ENCODE measurements at places on chromosomes 7 and 10. TPM values are rescaled to one million over a fixed set of nuclear protein-coding genes. Genes with fewer than 3 reads are reported as not detected.

The CTNNA3 gene
- under 0.01 TPM for total RNA-seq

The NCF1 gene
- not detected for total RNA-seq

The MMRN2 gene
- total RNA-seq, result 1.6 TPM

The CALCR gene
- not detected for total RNA-seq

The BLOC1S2 gene
- 33.2 TPM for total RNA-seq

The ZNHIT1 gene
- 49.8 TPM for total RNA-seq

The NKX2-3 gene
- total RNA-seq, result not detected

The ITGB8 gene
- 17.5 TPM for total RNA-seq

The FOXL3 gene
- not detected for total RNA-seq

The RNF32 gene
- 1.8 TPM for total RNA-seq

The PKD1L1 gene
- total RNA-seq, result 0.12 TPM

The PTPRZ1 gene
- total RNA-seq, result 0.16 TPM

The MSS51 gene
- 2.9 TPM for total RNA-seq

The SEMA4G gene
- 1.8 TPM for total RNA-seq

The ODAD2 gene
- 0.49 TPM for total RNA-seq

The UPF2 gene
- total RNA-seq, result 12.0 TPM

The C10orf143 gene
- total RNA-seq, result 1.3 TPM

The CUZD1 gene
- total RNA-seq, result 0.32 TPM

The GOLGA7B gene
- under 0.01 TPM for total RNA-seq

The TMED4 gene
- 75.9 TPM for total RNA-seq

The EDRF1 gene
- 27.7 TPM for total RNA-seq

The TEX47 gene
- not detected for total RNA-seq

The SPDYE1 gene
- total RNA-seq, result not detected

The ZNF853 gene
- total RNA-seq, result 0.32 TPM

The BTBD16 gene
- not detected for total RNA-seq

The MGAM2 gene
- not detected for total RNA-seq

The OPN1SW gene
- not detected for total RNA-seq

The CLRN3 gene
- not detected for total RNA-seq

The ZNF425 gene
- total RNA-seq, result 2.6 TPM

The WAPL gene
- total RNA-seq, result 39.8 TPM

The CFAP46 gene
- 0.49 TPM for total RNA-seq

The PPP1R17 gene
- total RNA-seq, result not detected

The SFMBT2 gene
- under 0.01 TPM for total RNA-seq

The SPDYE2 gene
- not detected for total RNA-seq

The CYP2C8 gene
- 0.32 TPM for total RNA-seq

The CPN1 gene
- total RNA-seq, result not detected

The FAM20C gene
- 70.4 TPM for total RNA-seq

The ALOX5 gene
- total RNA-seq, result not detected

The AGR3 gene
- not detected for total RNA-seq

The ACHE gene
- 0.49 TPM for total RNA-seq

The AMPH gene
- 22.6 TPM for total RNA-seq

The SYCE1 gene
- total RNA-seq, result not detected

The TFPI2 gene
- total RNA-seq, result 1.9 TPM

The SPDYE17 gene
- not detected for total RNA-seq

The CPVL gene
- total RNA-seq, result 1.3 TPM

The GIMAP4 gene
- total RNA-seq, result not detected

The C1QL3 gene
- total RNA-seq, result not detected

The TMEM213 gene
- total RNA-seq, result not detected

The MBL2 gene
- not detected for total RNA-seq

The CTAGE4 gene
- 1.9 TPM for total RNA-seq

The MYL7 gene
- total RNA-seq, result not detected

The GSTO2 gene
- total RNA-seq, result 0.85 TPM

The TMEM273 gene
- not detected for total RNA-seq

The TSPAN12 gene
- total RNA-seq, result 1.1 TPM

The ZNF736 gene
- total RNA-seq, result 12.0 TPM

The SPDYE2B gene
- not detected for total RNA-seq

Measured in hair follicle dermal papilla cell (primary cell).